ENCODE measurements at places on chromosomes 13 and 19.

- DNase-seq, result no peak
Observed at GRCh38 chr13:103358255-103358932, 292.2 kb upstream of the SLC10A2 start.

DNA sequence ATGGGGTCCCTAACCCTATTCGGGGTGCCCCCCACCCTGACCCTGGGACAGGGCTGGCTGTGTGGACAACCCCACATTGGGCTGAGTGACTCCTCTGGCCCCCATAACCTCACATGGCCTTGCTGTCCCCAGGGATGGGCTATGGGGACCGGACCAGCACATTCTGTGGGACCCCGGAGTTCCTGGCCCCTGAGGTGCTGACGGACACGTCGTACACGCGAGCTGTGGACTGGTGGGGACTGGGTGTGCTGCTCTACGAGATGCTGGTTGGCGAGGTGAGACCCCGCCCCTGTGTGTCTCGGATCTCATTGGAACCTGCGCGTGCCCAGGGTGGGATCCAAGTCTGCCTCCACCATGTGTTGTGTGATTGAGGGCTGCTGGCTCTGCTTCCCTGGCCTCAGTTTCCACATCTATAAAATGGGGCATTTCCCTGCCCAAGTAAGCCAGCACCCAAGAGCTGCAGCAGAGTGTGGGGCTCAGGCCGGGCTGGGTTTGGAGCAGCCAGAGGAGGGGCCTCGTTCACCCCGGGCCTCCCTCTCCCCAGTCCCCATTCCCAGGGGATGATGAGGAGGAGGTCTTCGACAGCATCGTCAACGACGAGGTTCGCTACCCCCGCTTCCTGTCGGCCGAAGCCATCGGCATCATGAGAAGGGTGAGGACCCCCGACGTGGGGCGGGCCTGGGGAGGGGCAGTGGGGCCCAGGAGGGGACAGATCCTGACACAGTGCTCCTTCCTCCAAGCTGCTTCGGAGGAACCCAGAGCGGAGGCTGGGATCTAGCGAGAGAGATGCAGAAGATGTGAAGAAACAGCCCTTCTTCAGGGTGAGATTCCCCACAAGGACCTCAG lies 4.9 kb downstream of the PTGER1 start:
- DNase-seq, result no peak

DNA sequence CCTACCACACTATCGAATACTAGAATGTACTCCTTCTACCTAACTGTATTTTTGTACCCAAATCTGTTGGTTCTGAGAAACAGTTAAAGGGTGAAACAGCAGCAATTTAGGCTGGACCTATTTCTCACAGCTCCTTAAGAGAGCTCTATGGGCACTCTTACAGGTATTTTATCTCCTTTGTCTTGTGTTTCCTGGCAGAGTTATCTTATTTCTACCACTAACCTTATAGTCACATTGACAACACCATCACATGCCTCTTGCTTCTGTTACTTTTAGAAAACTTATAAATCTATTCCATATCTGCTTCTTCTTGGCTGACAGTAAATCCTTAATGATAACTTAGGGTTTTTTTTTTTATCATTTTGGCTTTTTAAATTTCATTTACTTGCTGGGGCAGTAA lies 130.7 kb downstream of the MYO16 start:
- DNase-seq, result no peak

- DNase-seq, result no peak
Observed at GRCh38 chr13:48570216-48570828, 37.4 kb upstream of the RCBTB2 start.

GRCh38 chr19:42274065-42274682 lies 5.1 kb downstream of the CIC start:
- DNase-seq, result no peak

All from NCI-H2029 treated with DMSO at 0.1 percent for 48 hours (cell line).